ENCODE measurements at places on chromosomes 3 and 15.

GRCh38 chr3:109191421-109191820 is 54.9 kb downstream of the C3orf85 start:
- DNase-seq = no peak

- no peak for DNase-seq
These were observed 1.0 kb upstream of the ALS2CL start for GRCh38 chr3:46694520-46694919.

GRCh38 chr3:127791221-127791913 is 30.9 kb downstream of the MGLL start:
- DNase-seq = peak; percentile 56

DNA sequence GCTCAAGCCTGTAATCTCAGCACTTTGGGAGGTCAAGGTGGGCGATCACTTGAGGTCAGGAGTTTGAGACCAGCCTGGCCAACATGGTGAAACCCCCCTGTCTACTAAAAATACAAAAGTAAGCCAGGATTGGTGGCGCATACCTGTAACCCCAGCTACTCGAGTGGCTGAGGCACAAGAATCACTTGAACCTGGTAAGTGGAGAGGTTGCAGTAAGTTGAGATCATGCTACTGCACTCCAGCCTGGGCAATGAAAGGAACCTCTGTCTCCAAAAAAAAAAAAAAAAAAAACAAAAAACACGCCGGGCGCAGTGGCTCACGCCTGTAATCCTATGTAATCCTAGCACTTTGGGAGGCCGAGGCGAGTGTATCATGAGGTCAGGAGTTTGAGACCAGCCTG is 18.9 kb upstream of the AP4E1 start:
- DNase-seq = no peak

GRCh38 chr15:43238671-43239131 is 17.9 kb upstream of the EPB42 start:
- peak; percentile 59 for DNase-seq

GRCh38 chr15:99324082-99324620 is 72.9 kb downstream of the LRRC28 start:
- peak; percentile 76 for DNase-seq

GRCh38 chr3:74787011-74787410 is 172.6 kb upstream of the CNTN3 start:
- DNase-seq = no peak

- no peak for DNase-seq
These were observed 34.0 kb upstream of the GK5 start for GRCh38 chr3:142259359-142259758.

GRCh38 chr15:32108661-32109060 is 78.3 kb downstream of the CHRNA7 start:
- DNase-seq = no peak
